Karpas-422 (cell line): ENCODE measurements at places on chromosomes 1 and 21.

DNA sequence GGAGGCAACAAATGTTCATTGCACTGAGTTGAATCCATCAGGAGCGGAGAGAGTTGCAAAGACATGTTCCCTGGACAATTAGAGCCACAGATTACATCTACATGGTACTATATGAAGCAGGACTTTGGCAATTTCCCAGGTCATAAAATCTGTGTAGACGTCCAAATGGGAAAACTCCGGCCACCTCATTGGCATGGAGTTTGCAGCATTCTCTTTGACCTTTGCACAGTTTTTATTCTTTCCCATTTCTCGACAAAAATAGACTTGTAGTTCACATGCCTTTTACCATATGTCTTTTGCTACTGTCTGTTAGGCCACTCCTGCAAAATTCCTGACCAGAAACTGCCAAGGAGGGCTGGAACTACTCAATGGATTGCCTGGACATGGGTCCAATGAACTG lies 48.2 kb downstream of the UBE2T start:
- DNase-seq, result no peak

DNA sequence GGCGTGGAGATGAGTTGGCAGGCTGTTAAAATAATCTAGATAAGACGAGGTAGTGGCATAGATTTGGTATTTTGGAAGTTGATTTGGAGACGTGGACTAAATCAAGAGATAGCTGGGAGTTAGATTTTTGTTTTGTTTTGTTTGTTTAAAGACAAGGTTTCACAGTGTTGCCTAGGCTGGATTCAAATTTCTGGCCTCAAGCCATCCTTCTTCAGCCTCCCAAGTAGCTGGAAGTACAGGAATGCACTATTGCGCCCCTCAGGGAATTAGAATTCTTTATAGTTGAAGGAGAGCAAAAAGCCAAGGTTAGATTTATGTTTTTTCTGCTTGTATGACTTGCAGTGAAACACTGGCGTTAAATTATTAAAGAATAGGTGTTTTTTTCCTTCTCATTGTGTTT lies 22.3 kb upstream of the SNRPE start:
- DNase-seq, result peak; percentile 11

- peak; percentile 69 for DNase-seq
Measured at GRCh38 chr1:23589585-23589986, 30.3 kb upstream of the ID3 start.

GRCh38 chr1:229384822-229385221 lies 42.0 kb upstream of the CCSAP start:
- DNase-seq, result no peak

- no peak for DNase-seq
Measured at GRCh38 chr1:186813420-186813819, 15.3 kb upstream of the PLA2G4A start.

- no peak for DNase-seq
Measured at GRCh38 chr21:46598581-46599572, 6.0 kb downstream of the S100B start.

- DNase-seq, result no peak
Measured at GRCh38 chr1:78146205-78146771, 100.5 kb downstream of the GIPC2 start.

GRCh38 chr1:48219803-48220202 lies 2.7 kb upstream of the SLC5A9 start:
- no peak for DNase-seq

DNA sequence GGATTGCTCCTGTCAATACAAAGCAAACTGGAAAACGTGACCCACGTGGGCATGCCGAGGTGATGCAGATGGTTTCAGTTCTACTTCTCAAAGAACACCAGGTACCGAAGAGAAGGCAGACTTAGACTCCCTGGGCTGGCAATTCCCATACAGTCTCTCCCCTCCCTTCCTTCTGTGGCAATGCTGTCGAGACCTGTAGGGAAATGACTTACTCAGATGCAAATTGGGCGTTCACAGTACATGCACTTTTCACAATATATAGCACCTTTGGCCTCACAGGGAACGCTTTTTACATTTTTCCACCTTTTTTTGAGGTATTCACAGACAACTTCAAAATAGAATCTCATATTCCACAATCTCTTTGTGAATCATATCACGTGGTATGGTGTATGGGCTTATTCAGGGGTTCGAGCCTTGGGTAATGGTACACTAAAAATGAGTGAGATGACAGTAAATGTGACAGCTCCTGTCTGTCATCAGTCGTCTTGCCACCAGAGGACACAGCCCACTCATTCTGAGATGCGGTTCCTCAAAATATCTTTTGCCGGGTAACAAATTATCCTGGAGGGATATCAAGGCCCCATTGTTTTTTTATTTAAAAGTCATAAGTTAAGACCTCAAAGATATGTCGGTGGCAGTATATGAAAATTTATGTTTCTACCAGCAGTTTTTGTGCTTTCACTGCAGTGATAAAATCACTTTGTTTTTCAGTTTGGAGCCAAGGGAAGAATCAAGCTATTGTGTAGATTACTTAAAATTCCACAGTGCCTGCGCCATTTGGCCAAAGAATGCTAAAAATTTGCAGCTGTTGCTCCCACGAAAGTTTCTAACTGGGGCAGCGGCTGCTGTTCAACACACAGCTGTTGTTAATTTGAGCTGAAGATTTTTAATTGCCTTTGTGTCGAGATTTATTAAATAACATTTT lies 168.4 kb downstream of the ZZZ3 start:
- no peak for DNase-seq

DNA sequence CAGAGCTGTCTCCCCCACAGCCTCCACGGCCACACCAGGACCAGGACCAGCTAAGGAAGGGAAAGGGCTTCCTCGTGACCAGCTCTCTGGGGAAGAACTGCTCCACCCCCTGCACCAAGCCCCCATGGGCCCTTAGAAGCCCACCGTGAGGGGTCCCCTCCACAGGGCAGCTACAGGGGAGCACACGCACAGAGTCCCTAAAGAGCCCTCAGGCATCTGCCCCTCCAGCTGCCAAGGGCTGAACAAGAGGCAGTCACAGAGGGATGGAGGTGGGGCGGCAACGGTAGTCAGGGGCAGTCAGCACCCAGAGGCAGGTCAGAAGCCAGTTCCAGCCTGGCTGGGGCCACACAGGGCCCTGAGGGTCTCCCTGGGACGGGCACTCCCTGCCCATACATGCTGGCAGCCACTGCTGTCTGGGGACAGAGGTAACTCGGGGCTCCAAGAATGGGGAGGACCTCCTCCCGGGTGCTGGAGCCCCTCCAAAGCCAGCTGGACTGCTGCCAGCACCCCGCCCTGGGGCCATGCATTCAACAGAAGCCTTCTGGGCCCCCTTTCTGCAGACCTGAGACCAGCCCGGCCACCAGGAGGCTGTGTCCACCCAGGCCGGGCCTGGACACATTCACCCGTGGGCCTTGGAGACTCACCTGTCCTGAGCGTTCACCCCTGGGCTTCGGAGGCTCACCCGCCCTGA lies 18.7 kb downstream of the SLC19A1 start:
- DNase-seq, result no peak

DNA sequence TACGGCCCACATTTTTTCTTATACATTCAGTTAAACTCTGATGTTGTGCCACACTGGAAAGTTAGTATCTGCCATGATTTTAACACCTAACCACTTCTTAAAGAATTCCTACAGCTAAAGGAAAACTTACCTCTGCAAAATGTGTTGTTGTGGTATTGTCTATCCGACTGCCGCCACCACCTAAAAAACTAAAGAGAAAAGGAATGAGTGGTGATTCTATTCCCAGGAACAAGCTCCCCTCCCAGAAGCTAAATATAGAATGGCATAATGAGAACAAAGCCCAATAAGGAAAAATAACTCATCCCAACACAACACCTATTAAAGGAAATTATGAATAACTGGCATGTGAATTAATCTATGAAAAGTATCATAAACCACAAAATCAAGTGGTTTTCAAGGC lies 39.5 kb downstream of the RNF115 start:
- no peak for DNase-seq

DNA sequence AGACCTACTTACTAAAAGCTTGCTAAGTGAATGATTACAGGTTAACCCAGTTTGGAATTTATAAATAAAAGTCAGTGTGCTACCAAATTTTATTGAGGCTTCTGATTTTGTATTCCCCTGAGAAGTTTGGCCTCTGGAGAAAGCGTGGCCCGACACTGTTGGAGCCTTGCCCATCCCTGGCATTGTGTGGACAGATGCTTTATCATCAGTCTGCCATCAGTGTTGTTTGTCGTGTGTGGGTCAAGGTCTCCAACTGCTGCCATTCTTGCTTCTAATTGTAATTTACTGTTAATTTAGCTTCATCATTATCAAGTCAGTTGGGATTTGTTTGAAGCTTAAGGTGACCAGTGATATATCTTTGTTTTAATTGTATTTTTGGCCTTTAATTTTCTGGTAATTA lies 62.0 kb upstream of the LPGAT1 start:
- no peak for DNase-seq

- no peak for DNase-seq
Measured at GRCh38 chr1:183019139-183019740, 4.0 kb upstream of the LAMC1 start.

DNA sequence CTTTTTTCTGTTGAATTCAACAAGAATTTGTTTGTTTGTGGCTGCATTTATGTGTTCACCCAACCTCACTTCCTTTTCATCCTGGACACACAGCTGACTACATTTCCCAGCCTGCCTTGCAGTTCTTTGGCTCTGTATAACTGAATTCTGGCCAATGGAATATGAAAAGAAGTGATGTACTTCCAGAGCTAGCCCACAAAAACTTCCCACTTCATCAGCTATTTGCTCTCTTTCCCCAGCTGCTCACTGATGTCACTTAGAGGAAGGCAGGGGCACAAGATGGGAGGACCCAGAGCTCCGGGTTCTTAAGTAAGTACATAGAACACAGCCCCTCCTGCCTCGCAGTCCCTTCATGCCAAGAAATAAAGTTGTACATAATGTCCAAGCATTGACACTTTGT lies 235.0 kb upstream of the FGGY start:
- no peak for DNase-seq

DNA sequence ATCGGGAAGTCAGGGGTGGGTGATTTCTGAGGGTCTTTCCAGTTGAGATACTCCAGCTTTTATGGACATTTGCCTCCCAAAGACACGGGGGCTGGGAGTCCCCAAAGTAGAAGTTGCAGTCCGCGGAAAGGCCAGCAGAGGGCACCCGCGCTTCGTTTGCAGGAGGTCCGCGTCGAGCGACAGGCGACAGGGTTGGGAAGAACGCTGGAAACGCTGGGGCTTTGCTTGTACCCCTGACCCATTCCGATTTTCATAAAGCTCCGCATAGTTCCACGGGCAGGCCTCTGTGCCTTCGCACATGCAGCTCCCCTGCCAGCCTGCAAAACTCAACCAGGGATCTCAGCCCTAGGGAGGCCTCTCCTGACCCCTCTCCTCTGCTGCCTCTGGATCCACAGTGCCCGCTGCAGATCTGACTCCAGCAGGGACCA lies 44.2 kb upstream of the LAPTM5 start:
- DNase-seq, result peak; percentile 90

DNA sequence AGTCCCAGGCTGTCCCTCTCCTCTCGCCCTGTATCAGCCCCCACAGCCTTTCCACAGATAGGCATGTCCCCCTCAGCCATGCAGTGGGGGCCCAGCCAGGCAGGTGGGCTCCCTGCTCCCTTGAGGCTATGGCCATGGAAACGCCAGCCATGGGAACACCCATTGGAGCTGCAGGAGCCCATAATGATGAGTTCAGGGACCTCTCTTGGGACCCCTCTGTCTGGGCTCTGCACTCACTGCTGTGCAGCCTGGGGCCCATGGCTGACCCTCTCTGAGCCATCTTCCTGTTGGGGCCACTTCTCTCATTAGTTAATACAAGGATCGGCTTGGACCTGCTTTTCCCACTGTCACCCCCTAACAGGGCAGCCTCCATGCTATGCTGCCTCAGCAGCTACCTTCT lies 33.2 kb downstream of the WNT3A start:
- DNase-seq, result no peak

GRCh38 chr1:38020396-38020795 lies 7.9 kb downstream of the UTP11 start:
- DNase-seq, result no peak

- no peak for DNase-seq
Measured at GRCh38 chr1:42937141-42937696, 21.4 kb downstream of the SLC2A1 start.

DNA sequence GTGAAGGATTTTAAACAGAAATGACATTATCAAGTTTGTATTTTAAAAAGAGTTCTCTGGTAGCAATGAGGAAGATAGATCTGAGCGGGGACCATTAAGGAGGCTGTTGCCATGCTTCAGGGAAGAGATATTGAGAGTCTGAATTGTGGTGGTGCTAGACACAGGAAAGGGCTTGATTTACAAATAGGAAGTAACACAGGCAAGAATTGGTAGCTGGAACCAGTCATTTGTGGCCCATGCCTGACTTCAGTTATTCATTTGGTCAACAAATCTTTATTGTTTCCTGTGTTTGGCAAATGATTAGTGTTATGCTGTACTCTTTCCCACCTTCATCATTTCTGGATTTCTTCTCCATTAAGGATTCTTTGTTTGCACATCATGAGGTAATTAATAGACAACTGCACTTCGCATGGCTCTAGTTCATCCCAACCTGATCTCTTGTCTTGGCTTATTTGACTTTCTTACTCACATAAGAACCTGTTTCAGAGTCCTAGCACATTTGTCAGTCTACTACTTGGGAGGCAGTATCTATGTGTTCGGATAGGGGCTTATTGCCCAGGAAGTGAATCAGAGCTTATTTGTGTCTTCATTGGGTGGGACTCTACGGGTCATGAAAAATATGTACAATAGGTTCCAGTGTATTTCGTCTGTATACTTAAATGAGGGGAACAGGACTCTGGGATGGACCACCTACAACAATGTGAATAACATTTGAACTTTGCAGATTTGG lies 32.3 kb downstream of the EEIG2 start:
- DNase-seq, result no peak

GRCh38 chr21:39018730-39019129 lies 164.5 kb downstream of the PSMG1 start:
- no peak for DNase-seq

DNA sequence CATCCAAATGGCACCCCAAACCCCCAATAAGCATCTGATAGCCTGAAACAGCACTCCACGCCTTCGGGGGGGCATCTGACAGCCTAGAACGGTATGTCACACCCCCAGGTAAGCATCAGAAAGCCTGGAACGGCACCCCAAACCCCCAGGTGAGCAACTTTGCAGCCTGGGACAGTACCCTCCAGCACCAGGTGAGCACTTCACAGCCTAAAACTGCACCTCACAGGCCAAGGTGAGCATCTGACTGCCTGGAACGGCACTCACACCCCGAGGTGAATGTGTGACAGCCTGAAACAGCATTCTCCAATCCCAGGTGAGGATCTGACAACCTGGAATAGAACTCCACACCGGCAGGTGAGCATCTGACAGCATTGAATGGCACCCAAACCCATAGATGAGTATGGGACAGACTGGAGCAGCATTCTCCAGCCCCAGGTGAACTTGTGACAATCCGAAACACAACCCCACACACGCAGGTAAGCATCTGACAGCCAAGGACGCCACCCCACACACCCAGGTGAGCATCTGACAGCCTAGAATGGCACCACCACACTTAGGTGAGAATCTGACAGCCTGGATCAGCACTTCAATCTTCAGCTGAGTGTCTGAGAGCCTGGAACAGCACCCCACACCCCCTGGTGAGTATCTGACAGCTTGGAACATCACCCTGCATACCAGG lies 18.3 kb upstream of the MMEL1 start:
- no peak for DNase-seq

GRCh38 chr1:48492392-48492791 lies 20.4 kb upstream of the SPATA6 start:
- no peak for DNase-seq
